Heart left ventricle (tissue), 16 donors: ENCODE measurements at places on chromosomes 7 and 10. TPM values are rescaled to one million over a fixed set of nuclear protein-coding genes. Genes with fewer than 3 reads are reported as not detected.

The STAMBPL1 gene
- 1.2 TPM for total RNA-seq

The TBATA gene
- total RNA-seq: not detected

DNA sequence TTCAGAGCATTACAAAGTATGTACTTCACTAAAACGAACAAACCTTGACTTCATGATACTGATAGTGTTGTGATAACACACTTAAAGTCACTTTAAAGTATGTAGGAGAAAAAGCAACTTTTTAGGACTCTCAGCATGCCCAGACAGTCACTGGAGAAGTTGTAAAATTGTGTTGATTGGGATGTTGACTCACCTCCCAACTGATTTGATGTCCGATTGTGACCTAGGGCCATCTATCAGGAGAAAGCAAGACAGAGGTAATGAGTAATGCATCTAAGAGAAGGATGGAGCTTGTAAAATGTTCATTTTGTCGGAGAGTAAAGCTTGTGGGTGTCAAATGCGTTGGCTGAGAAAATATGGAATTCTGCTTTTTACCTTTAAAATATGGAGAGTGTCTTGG lies 135.4 kb upstream of the SEMA3D start:
- no peak for DNase-seq

DNA sequence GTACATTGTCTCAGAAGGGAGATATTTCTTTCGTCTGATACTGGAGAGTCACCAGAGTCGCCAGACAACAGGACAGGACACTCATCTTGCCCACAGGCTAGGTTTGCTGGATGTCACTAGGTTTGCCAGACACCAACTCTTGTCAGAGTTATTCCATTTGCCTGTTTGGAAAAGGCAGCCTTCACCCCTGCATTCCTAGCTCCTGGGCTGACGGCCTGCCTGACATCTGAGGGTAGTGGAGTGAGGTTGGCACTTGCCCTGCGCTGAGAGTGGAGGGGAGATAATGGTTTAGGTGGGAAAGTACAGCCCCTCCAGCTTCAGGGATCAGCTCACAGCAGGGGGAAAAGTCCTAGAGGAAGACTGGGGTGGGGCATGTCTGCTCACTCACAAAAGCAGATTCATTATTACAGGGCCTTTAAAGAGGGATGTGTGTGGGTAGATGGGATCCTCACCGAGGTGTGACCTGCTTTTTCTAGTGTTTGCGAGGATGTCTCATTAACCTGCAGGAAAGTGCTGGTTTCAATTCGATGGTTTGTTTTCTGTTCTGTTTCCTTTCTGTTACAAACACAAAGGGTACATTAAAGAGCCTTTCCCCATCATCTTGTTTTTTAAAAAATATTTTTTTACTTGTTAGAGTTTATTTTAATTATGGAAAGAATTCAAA lies 79.3 kb upstream of the TNS3 start:
- DNase-seq: no peak

DNA sequence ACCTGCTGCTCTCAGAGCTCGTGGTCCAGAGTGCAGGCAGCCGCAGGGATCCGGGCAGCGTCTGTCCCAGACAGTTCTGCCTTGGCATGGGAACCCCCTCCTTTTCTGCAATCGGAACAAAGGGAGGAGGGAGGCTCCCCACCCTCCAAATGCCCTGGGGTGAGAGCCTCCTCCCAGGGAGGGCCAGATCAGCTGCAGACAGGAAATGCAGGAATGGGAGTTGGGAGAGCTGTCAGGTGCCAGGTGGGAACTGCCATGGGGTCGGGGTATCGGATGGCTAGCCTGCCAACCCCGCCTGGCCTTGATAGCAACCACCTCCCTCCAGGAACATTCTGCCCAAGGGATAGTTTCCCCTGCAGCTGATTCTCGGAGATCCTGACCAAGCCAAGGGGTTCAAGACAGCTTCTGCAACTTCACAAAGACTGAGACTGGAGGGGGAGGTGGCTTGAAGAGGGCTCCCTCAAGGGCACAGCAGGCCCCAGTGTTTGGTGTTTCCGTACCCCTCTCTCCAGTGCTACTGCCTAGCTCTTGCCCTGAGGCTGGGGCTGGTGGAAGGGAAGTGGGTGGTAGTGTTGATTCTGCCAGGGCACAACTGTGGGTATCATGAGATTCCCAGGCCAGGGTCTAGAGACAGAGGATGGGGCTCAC lies at the start of gene CALML5:
Gene CALML5, minus strand, starts transcription at position 78 of the 648 bp plus-strand sequence. CDS start 132 bp downstream, outside the sequence.
- no peak for DNase-seq
